ENCODE measurements at places on chromosomes 3 and 15.

GRCh38 chr3:122957707-122958689 lies 69.6 kb downstream of the SEMA5B start:
- DNase-seq: no peak

- no peak for DNase-seq
Observed at GRCh38 chr3:47476330-47476626, 537 bp upstream of the SCAP start.

GRCh38 chr15:91491101-91491950 lies 362.2 kb upstream of the SLCO3A1 start:
- no peak for DNase-seq

DNA sequence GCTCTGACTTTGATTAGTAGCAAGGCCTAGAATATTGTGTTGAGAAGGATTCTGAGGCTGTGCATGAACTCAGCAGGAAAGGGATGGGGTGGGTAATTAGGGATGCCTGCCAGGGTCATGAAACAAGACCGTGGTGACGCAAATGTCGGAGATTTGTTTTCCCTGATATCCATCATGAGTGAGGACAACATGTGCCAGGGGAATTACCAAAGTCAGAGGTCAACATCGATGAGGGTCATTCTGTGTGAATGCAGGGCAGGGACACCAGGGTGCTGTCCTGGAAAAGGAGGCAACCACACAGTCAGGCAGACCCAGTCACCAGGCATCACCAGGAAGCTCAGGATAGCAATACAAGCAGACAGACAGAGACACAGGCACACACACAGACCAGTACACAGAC lies 52.2 kb downstream of the SLCO2A1 start:
- no peak for DNase-seq

- DNase-seq: no peak
Observed at GRCh38 chr3:18113417-18113816, 311.7 kb downstream of the SATB1 start.

DNA sequence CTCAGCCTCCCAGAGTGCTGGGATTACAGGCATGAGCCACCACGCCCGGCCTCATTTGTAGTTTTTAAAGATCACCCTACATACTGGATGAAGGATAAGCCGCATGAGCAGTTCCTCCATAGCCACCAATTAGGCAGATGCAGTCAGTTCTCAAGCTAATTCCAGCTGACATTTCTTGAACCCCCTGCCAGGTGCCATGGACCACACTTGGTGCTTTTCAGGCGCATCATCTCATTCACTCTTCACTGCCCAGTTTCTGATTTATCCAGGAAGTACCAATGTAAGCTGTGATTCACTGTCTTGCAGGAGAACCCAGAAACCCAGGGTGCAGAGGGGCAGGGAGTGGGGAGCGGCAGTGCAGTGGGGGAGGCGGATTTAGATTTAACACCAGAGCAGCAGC lies 56.5 kb upstream of the RASA2 start:
- no peak for DNase-seq

- DNase-seq: no peak
Observed at GRCh38 chr3:73558727-73559075, 66.0 kb downstream of the PDZRN3 start.

GRCh38 chr15:47674586-47675232 lies 42.6 kb upstream of the SEMA6D start:
- no peak for DNase-seq

- no peak for DNase-seq
Observed at GRCh38 chr3:63582943-63583500, 69.5 kb upstream of the SNTN start.

DNA sequence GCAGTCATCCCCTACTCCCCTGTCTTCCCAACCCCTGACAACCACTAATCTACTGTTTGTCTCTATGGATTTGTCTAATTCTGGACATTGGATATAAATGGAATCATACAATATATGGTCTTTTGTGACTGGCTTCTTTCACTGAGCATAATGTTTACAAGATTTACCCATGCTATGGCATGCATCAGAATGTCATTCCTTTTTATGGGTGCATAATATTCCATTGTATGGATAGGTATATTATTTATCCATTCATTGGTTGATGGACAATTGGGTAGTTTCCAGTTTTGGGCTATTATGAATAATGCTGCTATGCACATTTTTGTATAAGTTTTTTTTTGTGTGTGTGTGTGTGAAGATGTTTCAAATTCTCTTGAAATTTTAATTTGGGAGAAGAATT lies 16.6 kb upstream of the TTBK2 start:
- no peak for DNase-seq

- DNase-seq: no peak
Observed at GRCh38 chr3:15512166-15512565, 9.3 kb downstream of the COLQ start.

DNA sequence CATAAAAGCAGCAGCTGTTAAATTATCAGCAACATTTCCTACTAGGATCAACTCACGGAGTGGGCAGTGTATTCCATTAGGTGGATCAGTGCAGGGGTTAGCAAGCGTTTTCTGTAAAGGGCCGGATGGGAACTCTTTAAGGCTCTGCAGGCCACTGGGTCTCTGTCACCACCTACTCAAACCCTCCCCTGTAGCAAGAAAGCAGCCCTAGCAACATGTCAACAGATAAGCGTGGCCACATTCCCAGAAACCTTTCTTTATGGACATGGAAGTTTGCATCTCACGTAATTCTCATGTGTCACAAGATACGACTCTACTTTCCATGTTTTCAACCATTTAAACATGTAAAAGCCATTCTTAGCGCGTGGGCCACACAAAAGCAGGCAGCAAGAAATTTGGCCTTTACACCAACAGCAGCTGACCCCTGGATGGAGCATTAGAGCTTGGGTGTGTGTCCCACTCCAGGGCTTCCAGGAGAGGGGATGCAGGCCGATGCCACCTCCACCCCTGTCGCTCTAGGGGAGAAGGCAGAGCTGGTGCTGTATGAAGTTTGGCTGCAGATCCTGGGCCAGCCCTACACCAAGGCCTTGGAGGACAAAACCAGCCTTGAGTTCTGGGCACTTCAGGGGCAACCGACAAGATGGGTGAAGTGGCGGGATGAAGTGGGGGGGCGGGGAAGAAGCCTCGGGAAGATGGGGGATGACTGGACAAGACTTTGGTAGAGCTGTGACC lies 48.2 kb upstream of the CSPG4 start:
- no peak for DNase-seq

GRCh38 chr3:40653001-40653400 lies 128.2 kb downstream of the ZNF621 start:
- no peak for DNase-seq

Measured in activated naive CD8-positive, alpha-beta T cell treated with anti-CD3 and anti-CD28 coated beads, Interleukin-2, amount 10 ng/mL, durations not matched to agents 7 days and 5 days (primary cell).